Stimulated activated CD8-positive, alpha-beta memory T cell treated with anti-CD3 and anti-CD28 coated beads, Interleukin-4, amount 100 ng/mL, for 4 hours (primary cell): ENCODE measurements at places on chromosomes 6 and 20.
A peak's percentile ranks its signal among the peaks of the same experiment; 100 is the strongest.

DNA sequence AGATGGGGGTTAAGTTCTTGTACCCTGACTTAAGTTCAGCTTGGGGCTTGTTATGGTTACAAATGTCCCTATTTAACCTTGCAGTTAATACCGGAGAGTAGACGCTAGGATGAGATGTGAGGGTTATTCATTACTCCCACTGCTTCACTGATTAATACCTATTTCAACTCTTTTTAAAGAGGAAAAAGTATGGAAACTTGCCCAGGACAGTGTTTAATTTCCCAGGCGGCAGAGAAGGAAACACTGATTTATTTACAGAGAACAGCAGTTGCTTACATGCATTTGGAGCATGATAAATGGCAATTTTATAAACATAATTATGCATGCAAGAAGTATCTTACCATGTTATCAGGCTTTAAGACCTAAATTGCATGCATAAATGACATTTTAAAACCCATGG lies 137.7 kb downstream of the RCAN2 start:
- DNase-seq = no peak

- no peak for DNase-seq
Observed at GRCh38 chr6:46528961-46529750, 37.9 kb upstream of the RCAN2 start.

DNA sequence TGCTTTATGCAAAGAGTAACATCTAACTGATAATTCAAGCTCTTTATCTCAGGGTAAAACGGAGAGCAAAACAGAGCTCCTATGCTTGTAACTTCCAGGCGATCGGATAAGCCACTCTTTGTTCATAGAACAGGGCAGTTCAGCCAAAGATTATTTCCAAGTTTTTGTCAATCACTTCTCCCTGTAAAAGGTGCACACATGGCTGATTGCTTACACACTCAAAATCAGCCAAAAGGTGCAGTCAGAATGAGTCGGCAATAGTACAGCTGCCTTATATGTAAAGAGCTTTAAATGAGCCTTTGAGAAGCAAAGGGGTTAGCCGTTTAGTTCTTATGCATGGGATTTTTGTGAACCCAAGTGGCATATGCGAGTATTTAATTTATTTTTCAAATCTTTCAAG lies 449.6 kb upstream of the POU3F2 start:
- no peak for DNase-seq

GRCh38 chr20:33650111-33650752 lies 11.9 kb upstream of the C20orf144 start:
- DNase-seq = no peak

DNA sequence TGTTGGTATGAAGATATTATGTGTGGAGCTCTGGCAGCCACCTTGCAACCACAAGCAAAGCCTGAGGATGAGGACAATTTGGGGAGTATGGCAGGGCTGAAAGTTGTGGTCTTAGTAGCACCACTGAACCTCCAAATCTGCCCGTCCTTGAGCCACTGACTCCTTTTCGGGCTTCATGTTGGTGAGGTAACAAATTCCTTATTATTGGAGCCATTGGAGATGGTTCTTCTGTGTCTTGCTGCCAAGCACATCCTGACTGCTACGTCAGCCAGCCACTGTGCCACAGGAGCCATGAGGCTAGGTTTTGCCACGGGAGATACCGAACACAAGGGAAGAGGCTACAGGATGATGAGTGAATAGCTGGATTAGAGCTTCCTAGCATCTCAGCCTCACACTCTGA lies 201.6 kb downstream of the BMP7 start:
- no peak for DNase-seq

DNA sequence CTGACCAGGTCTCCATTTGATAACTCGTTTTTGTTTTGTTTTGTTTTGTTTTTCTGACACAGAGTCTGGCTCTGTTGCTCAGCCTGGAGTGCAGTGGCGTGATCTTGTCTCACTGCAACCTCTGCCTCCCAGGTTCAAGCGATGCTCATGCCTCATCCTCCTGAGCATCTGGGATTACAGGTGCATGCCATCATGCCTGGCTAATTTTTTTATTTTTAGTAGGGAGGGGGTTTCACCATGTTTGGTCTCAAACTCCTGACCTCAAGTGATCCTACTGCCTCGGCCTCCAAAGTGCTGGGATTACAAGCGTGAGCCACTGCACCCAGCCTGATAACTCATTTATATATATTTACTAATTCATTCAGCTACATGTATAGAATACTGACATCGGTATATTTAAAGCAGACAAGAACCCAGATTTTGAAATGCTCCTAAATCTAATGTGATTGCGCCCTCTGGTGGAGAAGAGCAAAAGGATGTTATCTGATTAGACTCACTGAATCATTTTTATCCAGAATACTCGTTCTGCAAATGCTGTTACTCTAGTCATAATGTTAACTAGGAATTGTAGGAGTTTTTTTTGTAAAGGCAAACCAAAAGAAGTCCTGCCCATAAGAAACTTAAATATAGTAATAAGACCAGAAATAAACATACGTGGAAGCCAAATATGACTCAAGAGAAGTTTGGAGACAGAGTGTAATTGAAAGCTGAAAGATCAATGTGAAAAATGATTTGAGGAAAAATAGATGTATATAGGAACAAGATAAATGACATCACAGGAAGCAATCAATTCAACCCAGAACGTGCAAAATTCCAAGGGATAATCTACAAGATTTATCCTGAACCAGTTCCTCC lies 5.3 kb upstream of the COL12A1 start:
- no peak for DNase-seq

DNA sequence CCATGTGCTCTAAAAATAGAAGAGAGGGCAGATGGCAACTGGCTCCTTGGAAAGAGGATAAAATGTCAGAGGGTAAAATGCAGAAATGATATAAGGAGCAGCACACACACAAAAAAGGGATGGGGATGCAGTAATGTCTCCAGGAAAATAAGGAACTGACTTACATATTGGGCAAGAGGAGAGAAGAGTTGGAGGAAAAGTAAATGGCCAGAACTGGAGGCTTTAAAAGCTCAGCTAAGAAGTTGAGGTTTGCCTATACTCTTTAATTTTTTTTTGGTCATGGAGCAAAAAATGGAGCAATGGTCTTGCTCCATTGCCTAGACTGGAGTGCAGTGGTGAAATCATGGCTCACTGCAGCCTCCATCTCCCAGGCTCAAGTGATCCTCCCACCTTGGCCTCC lies 93.7 kb downstream of the SULF2 start:
- no peak for DNase-seq

- no peak for DNase-seq
Observed at GRCh38 chr20:9627219-9627618, 112.8 kb downstream of the LAMP5 start.

DNA sequence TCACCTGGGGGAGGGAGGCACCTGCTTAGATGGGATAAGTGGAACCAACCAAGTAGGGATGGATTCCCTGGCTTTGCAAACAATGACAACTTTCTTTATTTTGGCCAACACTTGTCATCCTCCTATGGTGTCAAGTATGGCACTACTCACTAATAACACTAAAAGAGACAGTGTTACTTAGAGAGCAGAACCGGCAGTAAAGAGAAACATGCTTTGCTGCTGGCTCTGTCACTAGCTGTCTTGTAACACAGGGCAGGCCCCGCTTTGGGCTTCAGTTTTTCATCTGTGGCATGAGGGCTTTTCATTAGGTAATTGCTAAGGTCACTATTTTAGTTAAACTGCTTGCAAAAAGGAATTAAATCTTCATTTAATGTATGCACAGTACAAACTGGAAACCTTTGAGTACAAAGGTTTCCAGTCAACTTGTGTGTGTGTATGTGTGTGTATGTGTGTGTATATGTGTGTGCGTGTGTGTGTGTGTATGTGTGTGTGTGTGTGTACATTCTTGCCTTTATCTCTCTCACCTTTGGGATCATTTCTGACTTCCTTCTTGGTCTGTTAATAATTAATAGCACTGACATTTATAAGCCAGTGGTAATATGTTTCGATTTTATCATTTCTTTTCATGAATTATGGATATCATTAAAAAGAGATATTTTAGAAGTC lies 64.7 kb downstream of the BTBD3 start:
- no peak for DNase-seq

- DNase-seq = no peak
Observed at GRCh38 chr6:163356324-163356723, 58.2 kb upstream of the QKI start.

DNA sequence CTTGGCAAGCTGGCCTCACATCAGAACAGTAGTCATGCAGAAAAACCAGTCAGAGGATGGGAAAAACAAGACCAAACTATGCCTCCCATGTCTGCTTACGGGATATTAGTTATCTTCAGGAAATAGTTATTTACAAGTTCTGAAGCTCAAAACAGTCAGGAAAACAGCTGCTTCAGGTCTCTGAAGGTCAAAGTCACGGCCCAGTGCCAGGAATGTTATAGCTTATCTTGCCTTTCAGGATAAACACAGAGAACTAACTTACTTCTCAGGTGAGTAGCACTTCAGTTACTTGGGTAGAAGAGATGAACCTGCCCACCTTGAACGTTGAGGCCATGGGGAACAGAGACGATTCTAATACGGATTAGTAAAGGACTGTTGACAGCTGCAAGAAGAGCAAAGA lies 310.7 kb downstream of the KIF16B start:
- no peak for DNase-seq

- DNase-seq = no peak
Observed at GRCh38 chr20:20710443-20711315, 1.8 kb downstream of the RALGAPA2 start.

- DNase-seq = no peak
Observed at GRCh38 chr6:72938104-72938503, 287.2 kb downstream of the KHDC1L start.

- no peak for DNase-seq
Observed at GRCh38 chr6:90383196-90383822, 86.7 kb upstream of the BACH2 start.

- no peak for DNase-seq
Observed at GRCh38 chr6:19802656-19803055, 34.5 kb upstream of the ID4 start.

DNA sequence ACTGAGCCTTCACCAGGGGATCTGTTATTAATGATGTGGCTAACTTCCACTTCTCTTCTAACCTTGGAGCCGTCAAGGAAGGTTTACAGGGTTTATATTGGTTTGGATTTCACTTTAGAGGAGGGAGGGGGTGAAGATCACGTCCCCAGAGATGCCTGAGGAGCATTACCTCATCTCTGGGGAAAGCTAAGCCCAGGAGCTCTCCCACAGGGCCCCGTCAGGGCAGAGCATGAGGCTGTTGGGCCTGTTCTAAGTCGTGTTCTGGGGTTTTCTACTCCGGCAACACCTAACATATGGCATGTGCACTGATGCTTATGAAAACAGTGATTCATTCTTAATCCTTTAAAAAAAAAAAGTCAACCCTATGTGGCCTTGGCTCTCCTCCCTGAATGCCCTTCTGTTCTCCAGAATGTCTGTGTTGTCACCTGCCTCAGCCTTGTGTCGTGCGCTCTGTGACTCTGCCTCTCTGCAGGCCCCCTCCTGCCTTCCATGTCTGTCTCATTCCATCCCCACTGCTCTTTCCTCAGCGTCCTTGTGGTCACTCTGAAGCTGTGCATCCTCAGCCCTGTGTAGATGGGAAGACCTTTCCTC lies 97.4 kb upstream of the JARID2 start:
- DNase-seq = no peak

- peak; percentile 45 for DNase-seq
Observed at GRCh38 chr6:111874025-111874415, 768 bp upstream of the FYN start.

GRCh38 chr20:20360464-20360863 lies 7.4 kb upstream of the INSM1 start:
- DNase-seq = no peak

DNA sequence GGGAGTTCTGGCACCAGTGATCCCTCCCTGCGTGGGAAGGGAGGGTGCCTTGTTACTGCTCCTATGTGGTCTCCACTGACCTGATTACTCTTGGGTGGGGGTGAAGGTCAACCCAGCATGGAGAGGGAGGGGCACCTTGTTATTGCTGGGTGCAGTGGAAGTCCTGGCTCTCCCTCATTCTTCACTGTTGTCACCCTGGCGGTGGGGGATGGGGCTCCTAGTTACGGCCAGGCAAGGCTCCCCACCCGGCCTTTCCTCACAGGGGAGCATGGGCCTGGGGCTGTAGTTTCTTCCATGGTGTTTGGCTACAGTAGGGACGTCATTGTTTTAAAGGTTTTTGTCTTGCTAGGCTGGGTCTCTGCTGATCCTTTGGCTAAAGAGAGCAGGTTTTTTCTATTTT lies 40.8 kb downstream of the PACSIN1 start:
- no peak for DNase-seq

- no peak for DNase-seq
Observed at GRCh38 chr6:117463762-117464665, 18.5 kb upstream of the DCBLD1 start.

- DNase-seq = no peak
Observed at GRCh38 chr20:58199469-58199868, 29.0 kb downstream of the ANKRD60 start.

- DNase-seq = no peak
Observed at GRCh38 chr6:111358454-111358853, 124.6 kb downstream of the REV3L start.

DNA sequence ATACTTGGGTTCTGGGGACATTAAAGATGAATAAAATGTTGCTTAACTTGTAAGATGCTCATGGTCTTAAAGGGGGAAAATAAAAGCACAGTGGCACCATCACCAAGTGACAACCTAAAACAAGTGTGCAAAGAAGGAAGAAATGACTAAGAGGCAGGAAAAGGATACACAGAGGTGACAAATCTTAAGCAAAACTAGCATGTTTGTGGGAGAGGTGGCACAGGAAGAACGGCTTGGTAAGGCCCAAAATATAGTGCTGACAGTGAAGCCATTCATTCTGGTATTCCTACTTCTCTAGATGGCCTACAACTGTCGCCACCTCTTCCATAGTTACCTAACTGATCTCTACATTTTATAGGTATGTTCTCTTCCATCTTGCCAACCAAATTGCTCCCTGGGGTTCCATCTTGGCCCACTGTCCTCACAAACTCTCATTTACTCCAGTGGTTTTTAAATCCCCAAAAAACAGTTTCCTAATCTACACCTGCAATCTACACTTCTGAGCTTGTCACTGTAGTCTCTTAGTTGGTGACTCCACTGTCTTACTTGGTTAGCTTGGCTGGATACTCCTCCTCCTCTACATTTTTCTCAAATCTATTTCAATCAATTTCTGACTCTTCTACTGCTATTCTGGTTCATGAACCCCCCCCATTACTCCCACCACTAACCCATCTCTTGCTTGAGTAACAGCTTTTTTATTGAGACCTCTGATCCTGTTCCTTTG lies 33.5 kb downstream of the FAM8A1 start:
- DNase-seq = no peak

DNA sequence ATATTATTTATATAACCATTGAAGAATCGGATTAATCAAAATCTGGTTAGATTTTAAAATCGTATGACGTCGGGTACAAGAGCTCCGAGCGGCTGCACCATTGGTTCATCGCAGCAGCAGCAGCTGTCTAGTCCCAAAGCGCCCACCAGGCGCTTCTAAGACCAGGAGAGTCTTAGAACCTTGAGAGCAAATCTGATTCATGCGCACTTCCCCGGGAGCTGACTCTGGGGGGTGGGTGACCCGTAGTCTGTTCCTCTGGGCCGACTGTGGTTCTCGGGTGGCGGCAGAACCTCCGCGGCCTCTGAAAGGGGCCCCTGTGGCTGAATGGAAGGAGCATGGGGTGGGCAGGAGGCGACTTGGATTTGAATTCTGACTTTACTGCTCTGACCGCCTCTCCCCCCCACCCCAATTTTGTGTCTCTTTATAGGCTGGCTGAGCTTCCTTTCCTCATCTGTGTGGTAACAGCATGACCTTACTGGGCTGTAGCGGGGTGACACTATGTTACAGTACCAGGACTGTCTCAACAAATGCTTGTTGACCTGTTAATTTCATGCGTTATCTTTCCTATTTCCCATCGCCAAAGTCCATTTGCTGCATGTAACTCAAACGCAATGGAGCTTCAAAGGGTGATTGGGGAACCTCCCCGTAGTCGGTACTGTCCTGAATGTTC lies 119.7 kb downstream of the RTN4IP1 start:
- DNase-seq = no peak
